ENCODE measurements at places on chromosomes 3 and 15.
A peak's percentile ranks its signal among the peaks of the same experiment; 100 is the strongest.

DNA sequence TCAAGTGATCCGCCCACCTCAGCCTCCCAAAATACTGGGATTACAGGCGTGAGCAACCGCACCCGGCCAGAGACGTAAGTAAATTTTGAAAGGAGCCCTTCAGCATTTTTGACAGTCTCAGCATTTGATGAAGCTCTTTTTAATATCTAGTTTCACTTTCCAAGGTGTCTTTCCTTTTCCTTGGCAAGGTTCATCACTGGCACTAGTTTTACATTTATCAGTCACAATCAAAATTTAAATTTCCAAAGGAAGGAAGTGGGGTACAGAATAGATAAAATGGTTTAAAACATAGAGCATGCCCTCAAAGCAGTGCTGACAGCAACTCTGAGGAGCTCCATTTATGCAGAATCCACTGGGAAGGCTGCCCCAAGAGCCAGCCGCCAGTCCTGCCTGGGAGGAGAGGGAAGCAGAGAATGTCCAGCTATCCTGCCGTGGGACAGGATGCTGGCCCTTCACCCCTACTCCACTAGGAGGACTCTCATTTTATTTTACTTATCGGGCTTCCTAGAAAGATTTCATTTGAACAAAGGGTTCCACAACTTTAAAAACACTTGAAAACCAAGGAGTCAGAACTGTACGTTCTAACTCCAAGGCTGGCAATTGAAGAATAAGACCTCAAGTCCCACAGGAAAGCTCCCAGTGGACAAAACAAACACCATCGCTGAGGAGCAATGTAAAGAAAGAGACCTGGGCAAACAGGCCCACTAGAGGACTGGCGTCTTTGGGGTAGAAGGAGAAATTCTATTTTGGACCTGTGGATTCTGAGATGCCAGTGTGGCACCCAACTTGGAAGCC, 9.9 kb downstream of the SFMBT1 start:
- DNase-seq, result no peak

DNA sequence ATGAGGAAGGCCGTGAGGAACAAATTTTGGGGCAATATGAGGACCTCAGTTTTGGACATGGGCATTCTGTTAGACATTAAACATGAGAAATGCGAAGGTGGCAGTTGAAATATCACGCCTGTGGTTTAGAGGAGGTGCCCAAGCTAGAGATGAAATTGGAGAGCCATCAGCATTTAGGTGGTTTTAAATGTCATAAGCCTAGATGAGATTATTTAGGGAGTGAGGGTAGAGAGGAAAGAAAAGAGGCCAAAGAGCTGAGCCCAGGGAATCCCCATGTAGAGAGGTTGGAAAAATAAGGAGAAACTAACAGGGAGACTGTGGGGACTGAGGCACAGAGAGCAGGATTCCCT, 14.9 kb downstream of the RTP1 start:
- DNase-seq, result no peak

DNA sequence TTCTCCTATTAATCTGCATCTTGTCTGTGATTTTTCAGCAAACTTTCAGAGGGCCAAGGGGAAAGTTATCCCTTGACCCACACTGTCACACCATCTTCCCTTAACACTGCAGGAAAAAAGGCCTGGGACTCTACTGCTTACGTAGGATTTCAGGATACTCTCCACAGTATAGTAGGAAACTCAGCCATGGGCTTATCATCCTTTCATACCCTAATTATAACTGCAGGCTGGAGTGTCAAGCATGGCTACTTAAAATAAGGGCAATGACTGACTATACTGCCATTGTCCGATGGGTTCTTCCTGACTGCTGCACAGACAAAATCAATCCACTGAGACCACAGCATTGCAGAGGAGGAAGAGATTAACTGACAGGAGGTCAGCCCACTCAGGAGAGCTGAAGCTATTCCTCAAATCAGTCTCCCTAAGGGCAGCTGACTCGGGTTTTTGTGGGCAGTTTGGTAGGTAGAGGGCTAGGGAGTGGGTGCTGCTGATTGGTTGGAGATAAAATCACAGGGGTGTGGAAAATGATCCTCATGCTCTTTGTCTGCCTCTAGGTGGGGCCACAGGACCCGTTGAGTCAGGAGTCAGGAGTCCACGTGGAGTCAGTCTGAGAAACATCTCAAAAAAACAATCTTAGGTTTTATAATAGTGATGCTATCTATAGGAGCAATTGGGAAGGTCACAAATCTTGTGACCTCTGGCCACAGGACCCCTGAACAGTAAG, 118.2 kb upstream of the STRIT1 start:
- peak; percentile 4 for DNase-seq

- DNase-seq, result no peak
Observed at GRCh38 chr3:194346035-194346434, 5.1 kb downstream of the CPN2 start.

DNA sequence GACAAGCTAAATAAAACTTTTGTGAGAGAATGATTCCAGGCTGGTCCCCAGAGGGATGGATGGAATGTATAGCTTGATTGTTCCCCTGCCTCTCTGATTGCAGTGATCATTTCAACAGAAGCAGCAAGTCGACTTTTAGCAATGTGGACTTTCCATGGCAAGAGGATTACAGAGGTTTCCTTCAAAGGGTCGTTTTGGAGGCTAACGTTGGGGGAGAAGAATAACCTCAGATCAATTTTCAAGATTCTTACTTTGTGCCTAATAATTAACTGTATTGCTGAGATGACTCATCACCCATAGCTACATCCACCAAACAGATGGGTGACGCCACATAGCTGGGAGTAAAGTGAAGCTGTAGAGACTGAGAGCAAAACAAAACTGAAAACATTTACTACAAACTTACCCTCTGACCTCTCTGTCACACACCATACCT, 79.9 kb downstream of the GTPBP8 start:
- no peak for DNase-seq

GRCh38 chr3:148381051-148381450, 316.7 kb upstream of the AGTR1 start:
- no peak for DNase-seq
